HCT116 (cell line): ENCODE measurements at places on chromosomes 6 and 20. TPM values are rescaled to one million over a fixed set of nuclear protein-coding genes. Genes with fewer than 3 reads are reported as not detected.

SPEF1 gene
- total RNA-seq = 0.93 TPM

HLA-DQA2 gene
- total RNA-seq = not detected

OTOR gene
- total RNA-seq = not detected

CCN6 gene
- total RNA-seq = not detected

DNAJC5 gene
- 38.3 TPM for total RNA-seq

TBXT gene
- total RNA-seq = not detected

EYS gene
- not detected for total RNA-seq

IL17A gene
- total RNA-seq = not detected

CCDC167 gene
- 27.8 TPM for total RNA-seq

SRSF3 gene
- total RNA-seq = 362 TPM

C6orf163 gene
- total RNA-seq = 1.5 TPM

- DNase-seq = no peak
Measured at GRCh38 chr20:40510622-40511021, 178.4 kb downstream of the MAFB start.

GRCh38 chr20:57392512-57393271, 1.5 kb downstream of the RBM38 start:
- DNase-seq = no peak

- no peak for DNase-seq
Measured at GRCh38 chr6:55704421-55704820, 125.4 kb upstream of the HMGCLL1 start.

DNA sequence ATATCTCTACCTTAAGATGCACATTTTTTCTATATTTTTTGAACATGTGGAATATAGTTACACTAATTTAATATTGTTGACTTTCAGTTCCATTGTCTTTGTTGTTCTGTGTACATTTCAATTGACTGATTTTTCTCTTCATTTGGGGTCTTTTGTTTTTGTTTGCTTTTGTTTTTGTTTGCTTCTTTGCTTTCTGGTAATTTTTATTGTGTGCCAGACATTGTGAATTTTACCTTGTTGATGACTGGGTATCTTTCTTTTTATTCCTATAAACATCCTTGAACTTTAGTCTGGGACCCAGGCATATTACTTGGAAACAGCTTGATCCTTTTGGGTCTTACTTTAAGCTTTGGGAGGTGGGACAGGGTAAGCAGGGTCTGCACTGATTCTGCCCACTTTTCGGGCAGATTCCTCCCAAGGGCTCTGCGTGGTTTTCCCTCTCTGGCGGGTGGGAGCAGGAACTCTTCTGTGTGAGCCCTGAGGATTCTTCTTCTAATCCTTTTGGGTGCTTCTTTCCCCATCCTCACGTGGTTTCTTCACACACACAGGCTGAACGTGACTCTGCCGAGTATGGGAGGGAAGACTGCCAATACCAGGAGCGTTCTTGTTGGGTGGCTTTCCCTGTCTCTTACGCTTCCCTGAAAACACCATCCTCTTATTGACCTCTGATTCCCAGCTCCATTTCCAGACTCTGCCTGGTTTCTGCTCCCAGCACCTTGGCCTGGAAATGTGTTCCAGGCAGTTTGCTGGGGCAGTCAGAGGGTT, 200.5 kb downstream of the ARID1B start:
- DNase-seq = no peak

DNA sequence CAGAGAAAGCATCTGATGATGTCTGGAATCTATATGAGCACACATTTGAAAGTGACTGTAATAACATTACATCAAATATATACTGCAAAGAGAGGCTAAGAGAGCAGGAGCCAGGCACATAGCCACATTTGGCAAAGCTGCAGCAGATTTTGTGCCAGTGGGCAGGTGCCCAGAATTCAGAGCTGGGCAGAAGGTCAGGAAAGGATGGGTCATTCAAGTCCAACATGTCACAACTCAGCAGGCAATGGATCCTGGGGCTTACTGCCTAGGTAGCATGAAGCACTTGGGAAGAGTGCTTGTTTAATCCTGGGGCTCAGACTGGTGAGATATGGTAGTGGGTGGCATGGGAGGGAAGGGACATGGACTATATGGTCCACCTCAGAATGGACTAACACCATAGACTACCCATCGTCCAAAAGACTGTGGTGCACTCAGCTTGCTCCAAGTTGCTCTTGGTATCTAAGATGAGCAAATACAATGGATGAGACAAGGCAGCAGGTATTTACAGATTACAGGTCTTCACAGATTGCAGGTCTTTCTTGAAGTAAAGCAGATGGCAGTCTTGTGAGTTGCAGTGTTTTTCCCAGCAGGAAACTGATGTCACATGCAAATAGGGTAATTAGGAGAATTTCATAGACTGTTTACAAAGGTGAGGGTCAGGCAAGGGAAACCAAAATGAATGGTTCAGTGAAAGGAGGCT, 31.2 kb upstream of the SHLD1 start:
- no peak for DNase-seq

- DNase-seq = no peak
Measured at GRCh38 chr20:11120431-11120830, 446.6 kb upstream of the JAG1 start.

DNA sequence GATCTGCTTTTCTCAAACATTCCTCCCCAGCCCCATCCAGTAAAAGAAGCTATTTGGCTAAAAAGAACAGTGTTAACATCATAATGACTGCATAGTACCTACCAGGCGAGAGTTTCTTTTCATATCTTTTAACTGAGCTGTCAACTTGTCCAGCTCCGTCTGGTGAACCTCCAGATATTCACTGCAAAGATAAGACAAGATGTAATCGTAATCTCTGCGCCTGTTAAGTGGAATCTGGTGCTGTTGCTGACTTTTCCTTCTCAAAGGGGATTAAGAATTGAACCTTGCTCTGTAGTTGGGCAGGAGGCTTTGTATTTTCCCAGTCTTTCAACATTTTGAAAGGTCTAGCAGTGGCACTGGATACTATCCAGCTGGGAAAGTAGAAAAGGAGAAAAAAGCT, 63.0 kb downstream of the RIPOR2 start:
- DNase-seq = no peak

- DNase-seq = no peak
Measured at GRCh38 chr6:126131246-126131645, 144.9 kb downstream of the TRMT11 start.

DNA sequence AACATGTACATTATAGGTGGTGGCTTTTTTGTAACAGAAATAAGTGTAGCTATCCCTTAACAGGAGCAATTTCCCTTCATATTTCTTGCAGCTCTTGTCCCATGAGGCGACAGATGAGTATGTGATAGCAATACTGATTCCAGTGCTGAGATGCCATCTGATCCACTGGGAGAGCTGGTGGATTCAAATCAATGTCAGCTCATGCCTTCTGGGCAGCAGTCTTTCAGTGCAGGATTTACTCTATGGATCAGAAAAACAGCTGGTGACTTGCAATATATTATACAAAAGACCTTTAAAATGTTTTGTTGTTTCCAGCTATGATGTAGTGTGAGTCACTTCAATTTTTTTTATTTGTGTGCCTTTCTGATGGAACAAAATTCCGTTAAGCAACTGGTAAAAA, 259.9 kb upstream of the SASH1 start:
- DNase-seq = no peak

GRCh38 chr20:49508435-49509199, 26.1 kb upstream of the KCNB1 start:
- DNase-seq = peak; percentile 28

GRCh38 chr6:168709390-168709789, 268.4 kb downstream of the SMOC2 start:
- DNase-seq = no peak

GRCh38 chr6:120304223-120304622, 954.7 kb upstream of the MAN1A1 start:
- DNase-seq = no peak

DNA sequence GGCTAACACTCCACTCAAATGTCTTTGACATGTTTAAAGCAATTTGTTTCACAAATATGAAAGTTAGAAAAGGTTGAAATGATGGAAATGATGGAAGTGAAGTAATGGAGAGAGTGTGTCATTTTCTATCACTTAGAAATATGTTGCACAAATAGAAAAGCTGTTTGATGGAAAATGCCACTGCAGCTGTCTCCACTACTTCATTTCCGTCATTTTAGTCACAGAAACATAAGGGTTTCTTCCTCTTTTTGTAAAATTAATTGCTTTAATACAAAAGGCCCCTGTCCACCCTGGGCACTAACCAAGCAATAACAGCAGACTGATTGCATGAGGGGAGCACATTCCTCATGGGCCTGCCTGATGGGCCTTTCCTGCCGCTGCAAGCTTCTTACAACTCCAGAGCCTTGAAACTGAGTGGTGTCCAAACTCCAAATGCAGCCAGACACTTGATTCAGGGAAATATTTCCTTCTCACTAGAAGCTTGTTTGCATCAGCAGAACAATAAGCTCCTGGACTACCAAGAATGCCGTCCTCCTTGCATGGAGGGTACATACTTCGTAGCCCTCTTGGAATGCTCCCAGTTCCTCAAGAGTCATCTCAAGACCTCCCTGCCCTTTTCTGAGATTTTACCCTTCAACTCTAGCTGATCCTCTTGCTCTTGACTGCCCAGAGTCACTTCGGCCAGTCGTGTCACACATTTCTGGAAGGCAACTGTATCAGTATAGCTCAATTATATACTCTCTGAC, 36.1 kb downstream of the F13A1 start:
- no peak for DNase-seq

- no peak for DNase-seq
Measured at GRCh38 chr6:148293181-148293995, 49.2 kb upstream of the SASH1 start.

- no peak for DNase-seq
Measured at GRCh38 chr6:161658211-161658610, 384.4 kb upstream of the AGPAT4 start.

- no peak for DNase-seq
Measured at GRCh38 chr20:56932575-56933330, 303.6 kb downstream of the TFAP2C start.

DNA sequence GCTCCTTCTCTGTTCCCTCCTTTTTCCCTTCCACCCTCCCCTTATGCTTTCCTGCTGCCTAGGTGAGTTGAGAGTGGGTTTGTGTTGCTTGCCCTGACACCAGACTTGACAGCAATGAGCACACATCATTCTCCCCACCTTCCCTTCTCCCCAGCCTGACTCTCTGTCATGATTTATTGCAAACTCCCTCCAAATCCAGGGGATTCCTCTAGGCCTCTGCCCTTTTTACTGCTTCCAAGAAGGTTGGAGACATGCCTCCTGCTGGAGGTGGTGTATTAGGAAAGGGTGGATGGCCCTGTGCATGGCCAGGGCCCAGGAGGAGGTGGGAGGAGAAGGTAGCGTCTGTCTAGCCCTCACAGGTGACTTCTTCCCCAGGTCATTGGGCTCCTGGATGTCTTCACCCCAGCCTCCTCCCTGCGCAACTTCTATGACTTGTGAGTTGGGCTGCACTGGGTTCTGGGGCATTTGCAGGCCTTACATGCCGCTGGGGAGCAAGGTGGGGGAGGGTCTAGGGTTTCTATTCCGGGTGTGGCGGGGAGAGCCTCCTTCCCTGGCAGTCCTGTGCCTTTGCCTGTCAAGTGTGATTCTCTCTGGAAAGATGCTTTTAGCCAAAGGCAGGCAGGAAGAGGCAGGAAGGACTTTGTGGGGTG, 2.1 kb downstream of the MAPK13 start:
- no peak for DNase-seq

DNA sequence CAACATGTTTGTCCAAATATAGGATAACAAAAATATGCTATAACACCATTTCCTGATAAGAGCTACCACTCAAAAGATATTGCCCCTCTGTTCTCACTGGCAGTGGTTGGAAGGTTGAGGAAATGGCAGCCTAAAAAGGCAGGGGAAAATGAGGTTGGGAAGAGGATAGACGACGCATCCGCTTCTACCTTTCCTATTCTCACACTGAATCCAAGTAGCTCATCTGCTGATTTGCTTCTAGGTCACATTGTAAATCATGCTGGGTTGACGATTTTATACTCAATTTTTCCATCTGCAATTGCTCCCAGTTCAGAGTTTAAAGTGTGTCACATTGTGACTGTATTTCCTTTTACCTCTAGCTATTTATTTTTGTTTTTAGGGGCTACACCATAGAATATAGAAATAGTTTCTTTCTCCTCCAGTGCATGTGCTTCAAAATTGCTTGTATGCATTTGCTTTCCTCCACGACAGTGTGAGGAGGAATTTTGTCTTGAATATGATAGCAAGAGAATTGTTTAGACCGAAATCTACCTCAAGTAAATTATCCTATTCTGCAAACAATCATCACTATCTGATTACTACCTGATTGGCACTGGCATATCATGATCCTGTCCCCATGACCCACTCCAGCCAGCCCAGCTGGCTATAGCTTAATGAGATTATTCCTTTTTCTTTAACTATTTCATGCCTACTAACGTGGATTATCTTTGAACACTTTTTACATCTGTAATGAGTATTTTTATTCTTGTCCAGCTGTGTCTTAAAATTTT, 179.6 kb upstream of the RAB32 start:
- DNase-seq = no peak

DNA sequence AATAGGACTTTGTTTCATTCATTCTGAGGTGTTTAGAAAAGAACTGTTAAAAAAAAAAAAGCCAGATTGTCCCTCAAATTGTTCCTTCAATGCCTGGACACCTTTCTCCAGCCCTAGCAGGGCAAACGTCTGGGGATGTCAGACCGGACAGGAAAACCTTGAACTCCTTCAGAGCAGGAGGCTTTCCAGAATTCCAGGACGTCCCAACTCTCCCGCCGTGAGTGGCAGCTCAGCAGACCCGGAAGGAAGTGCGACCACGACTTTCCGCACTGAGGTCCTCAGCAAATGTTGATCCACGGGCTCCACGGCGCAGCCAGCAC, 139.1 kb downstream of the DLL1 start:
- no peak for DNase-seq

DNA sequence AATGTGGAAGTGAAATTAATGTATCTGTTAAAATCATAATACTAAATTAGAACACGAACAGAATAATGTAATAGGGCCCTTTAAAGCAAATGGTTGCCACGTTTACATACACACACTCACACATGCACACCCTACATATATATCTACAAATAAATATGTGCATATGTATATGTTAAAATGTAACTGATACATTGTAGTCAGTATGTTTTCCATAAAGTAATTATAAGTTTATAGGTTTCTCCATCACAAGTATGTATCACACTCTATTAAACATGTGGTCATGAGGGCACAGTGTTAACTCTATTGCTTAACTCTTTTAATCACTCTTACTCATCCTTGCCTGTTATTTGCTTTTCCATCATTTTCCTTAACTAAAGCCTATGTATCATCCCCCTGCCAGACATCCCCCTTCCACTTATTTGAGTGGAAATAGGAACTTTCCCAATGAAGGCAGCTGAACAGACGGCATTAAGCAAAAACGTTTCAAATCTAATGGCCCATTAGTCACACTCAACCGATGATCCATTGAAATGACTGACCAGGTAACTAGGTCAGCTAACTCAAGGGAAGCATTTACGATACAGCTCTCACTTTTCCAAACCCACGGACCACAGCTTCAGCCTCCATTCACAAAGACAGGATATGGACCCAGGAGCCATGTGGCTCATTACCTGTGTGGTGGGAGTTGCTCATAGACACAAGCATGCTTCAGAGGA, 89.3 kb downstream of the HAO1 start:
- no peak for DNase-seq
